Urothelium cell line (cell line): ENCODE measurements at places on chromosomes 2 and 18.

- DNase-seq, result no peak
These were observed 26.6 kb downstream of the SALL3 start for GRCh38 chr18:79006106-79006795.

DNA sequence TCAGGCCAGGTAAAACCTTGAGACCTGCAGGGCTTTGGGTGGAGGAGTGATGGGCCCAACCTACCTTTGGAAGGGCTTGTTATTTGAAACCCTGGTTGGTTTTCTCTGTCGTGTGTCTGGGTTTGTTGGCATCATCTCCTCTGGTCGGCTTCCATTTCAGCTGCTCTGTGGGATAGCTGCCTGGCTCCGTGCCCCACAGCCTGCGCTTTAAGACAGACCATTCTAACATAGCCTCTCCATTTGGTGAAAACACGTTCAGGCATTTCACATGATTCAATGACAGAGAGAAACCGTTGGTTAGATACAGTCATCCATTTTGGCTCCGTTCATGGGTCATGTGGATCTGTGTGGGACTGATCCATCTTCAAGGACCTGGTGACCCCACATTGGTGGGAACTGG is 37.0 kb upstream of the LYPD6B start:
- DNase-seq, result no peak

GRCh38 chr2:211751848-211752247 is 786.8 kb downstream of the ERBB4 start:
- DNase-seq, result no peak

DNA sequence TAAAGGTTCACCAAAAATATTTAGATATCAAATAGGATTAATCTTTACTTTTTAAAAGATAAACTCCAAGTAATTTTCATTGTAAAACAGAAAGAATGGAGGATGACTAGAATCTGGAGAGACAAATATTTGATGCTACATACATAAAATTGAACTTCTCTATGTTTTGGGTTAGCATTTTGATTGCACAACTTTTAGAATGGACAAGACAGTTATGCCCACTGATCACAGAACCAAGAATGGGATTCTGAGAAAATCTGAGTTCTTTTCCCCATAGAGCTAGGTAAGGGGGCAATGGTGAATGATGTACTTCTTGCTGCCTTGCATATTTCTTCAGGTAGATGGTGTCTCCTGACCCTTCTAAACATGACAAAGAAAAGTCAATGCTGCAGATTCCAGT is 191.2 kb upstream of the ZEB2 start:
- DNase-seq, result no peak

GRCh38 chr2:11597538-11598225 is 63.8 kb downstream of the GREB1 start:
- no peak for DNase-seq

GRCh38 chr2:60468382-60469085 is 84.9 kb downstream of the BCL11A start:
- no peak for DNase-seq

- no peak for DNase-seq
These were observed 224.4 kb upstream of the MC4R start for GRCh38 chr18:60596928-60597327.
